Activated CD8-positive, alpha-beta memory T cell treated with anti-CD3 and anti-CD28 coated beads, Interleukin-2, amount 50 U/mL, for 48 hours (primary cell): ENCODE measurements at places on chromosomes 12 and 14.
A peak's percentile ranks its signal among the peaks of the same experiment; 100 is the strongest.

DNA sequence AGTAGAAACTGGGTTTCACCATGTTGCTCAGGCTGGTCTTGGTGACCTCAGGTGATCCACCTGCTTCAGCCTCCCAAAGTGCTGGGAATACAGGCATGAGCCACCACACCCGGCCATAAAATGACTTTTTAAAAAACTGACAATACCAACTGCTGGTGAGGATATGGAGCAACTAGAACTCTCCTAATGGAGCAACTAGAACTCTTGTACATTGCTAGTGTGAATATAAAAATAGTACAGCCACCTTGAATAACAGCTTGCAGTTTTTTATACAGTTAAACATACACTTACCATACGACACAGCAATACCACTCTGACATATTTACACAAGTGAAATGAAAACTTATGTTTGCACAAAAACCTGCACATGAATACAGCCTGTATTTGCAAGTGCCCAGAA, 2.5 kb upstream of the CFAP73 start:
- no peak for DNase-seq

DNA sequence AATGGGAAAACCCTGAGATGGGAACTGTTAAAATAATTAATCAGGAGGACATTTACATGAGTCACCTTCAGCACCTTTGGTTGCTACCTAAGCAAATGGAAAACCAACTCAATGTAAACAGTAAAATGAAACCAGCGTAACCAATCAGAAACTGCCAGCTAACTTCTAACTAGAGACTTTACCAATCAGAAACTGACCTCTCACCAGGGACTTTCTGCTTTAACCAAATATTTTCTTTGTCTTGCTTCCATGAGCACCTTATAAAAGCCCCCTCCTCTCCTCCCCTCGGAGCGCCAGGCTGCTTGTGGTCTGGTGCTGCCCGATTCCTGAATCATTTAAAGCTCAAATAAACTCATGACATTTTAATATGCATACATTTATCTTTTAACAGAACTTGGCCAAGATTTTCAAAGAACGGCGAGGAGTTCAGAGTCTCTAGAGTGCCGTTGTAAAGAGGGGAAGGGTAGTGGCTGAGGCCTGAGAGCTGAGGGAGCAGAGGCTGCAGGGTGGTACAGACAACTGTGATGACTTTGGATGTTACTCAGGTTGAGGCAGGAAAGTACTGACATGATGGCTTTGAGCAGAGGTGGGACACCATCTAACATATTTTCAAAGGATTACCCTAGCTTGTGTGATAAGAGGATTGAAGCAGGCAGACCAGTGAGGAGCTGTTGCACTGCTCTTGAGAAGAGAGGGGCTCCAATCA, 183.6 kb downstream of the CRADD start:
- no peak for DNase-seq

DNA sequence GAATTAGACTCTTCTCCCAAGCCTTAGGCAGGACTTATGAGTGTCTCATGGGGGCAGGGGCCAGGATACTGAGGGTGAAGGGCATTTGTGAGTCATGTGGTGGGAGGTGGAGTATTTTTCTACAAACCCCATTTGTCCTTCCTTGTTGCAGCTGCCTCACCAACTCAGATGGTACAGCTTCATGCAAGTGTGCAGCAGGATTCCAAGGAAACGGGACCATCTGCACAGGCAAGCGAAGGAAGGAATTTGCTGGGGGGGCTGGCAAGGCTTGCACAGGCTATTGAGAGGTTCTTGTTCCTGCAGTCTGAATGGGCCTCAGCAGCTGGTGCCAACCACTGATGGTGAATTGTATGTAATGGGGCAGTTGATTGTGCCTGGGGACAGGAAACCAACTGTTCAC, 125.1 kb downstream of the STAB2 start:
- no peak for DNase-seq

DNA sequence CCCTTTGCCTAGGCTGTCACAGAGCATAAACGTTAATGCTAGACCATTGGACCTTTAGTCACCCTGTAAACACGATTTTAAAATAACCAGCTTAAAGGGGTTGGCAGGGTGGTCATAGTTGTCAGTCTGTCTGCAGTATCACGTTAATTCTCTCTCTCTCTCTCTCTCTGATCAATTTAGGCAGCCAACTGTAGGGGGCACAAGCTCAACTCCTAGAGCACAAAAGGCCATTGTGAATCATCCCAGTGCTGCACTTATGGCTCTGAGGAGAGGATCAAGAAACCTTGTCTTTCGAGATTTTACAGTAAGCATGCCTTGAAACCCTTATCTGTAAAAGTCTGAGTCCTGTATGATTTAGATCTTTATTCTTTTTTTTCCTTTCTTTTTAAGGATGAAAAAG, 97.1 kb downstream of the SCAF11 start:
- DNase-seq: no peak

- DNase-seq: no peak
These were observed 14.6 kb downstream of the TMEM106C start for GRCh38 chr12:47977772-47978597.

DNA sequence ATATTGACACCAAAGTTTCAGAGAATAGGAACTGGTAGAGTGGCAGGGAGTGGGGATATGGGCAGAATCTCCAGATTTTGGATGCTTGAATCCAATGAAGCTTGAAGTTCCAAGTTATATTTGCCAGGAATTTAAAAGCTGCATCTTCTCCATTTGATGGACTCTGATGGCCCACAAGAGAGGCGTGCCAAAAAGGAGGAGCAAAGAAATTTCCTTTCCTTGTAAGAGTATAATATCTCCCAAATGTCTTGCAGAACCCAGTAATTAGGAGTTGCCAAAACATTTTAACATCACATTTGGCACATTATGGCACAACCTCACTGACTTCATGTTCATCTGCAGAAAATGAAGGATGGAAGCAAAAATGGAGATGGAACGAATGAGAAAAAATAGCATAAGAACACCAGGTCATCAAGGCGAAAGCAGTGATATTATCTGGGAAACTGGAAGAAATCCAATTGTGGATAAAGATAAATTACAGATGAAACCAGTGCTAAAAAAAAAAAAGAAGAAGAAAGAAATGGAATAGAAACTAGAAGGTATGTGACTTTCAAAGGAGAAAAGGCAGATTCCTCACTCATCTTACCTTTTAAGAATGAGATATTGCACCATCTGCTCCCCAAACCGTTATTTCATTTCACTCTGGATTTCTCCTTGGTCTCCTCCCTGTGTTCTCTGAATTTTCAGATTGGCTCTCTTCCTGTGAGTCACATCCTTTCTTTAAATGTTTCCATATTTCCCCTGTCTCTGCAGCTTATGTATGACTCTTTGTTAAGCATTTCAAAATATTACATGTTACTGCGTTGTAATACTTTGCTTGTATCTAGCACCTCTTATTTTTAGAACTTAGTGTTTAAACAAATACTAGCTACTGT, 13.5 kb upstream of the FLRT2 start:
- DNase-seq: no peak

DNA sequence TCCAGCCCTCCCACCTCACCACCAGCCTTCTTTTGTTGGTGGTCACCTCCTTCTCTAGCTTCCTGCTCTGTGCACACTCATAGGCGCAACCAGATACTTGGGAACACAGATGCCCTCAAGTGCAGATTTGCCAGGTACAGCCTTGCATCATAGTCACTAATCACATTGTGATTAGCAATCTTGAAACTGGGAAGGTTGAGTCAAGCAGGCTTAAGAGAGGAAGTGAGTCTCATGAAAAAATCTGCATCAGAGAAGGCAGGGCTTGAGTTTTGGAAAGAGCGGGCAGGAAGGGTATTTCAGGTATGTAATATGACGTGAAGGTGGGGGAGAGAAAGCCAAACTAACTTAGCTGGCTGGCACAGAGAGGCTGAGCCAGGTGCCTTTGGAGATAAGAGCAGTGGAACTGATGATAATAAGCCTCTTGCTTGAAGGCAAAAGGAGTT, 2.7 kb upstream of the RABGGTA start:
- DNase-seq: peak; percentile 64

GRCh38 chr12:21339921-21340320, 5.2 kb upstream of the SLCO1A2 start:
- no peak for DNase-seq

DNA sequence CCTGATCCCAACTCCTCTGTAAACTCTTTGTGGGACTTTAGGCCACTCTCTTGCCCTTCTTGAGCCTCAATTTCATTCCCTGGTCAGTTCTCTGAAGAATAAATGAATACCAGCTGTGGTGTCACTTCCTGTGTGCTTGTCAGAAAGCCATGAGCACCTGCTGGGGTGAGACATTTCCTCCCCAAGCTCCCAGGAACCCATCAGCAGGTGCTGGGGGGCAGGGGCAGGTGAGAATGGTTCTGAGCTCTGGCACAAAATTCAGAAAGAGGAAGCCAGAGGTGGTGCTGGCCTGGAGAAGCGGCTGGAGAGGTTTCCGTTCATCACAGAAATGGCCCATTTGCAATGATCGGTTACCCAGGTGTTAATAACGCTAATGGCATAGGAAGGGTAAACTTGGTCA, 14.9 kb downstream of the LHX5 start:
- no peak for DNase-seq
